ENCODE measurements at places on chromosomes 16 and 17. TPM values are rescaled to one million over a fixed set of nuclear protein-coding genes. Genes with fewer than 3 reads are reported as not detected.

CES5A gene
- total RNA-seq = not detected

CTRL gene
- total RNA-seq = 2.2 TPM

MEIOC gene
- not detected for total RNA-seq

ATP2A3 gene
- total RNA-seq = 10.9 TPM

CACNG4 gene
- 6.3 TPM for total RNA-seq

TMC8 gene
- 7.2 TPM for total RNA-seq

RAPGEFL1 gene
- total RNA-seq = 15.2 TPM

SLFN13 gene
- total RNA-seq = not detected

TBC1D26 gene
- not detected for total RNA-seq

All from HT-29 (cell line).